ENCODE measurements at places on chromosomes 1 and 21.
A peak's percentile ranks its signal among the peaks of the same experiment; 100 is the strongest.

GRCh38 chr1:31593136-31593665 lies 16.9 kb downstream of the TINAGL1 start:
- no peak for DNase-seq

DNA sequence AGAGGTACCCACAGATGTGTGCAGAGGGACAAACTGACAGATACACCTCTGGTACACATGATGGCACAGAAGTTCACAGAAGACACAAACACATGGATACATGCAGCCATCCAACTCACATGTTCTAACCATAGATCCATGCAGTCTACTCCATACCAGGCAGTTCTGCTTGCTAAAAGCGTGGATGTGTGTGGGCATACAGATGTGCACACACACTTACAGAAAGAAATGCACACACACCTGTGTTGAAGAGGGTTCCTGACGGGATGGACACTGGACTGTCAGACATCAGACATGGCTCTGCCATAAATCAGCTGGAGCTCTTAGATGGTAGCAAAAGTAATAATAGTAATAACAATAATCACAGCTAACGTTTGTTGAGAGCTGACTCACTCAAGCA lies 6.8 kb downstream of the CD52 start:
- DNase-seq: no peak

GRCh38 chr1:54980528-54981241 lies at the start of gene TMEM61:
TMEM61 (plus strand) TSS chr1:54980628; CDS start chr1:54981066, 438 bp downstream.
- no peak for DNase-seq

DNA sequence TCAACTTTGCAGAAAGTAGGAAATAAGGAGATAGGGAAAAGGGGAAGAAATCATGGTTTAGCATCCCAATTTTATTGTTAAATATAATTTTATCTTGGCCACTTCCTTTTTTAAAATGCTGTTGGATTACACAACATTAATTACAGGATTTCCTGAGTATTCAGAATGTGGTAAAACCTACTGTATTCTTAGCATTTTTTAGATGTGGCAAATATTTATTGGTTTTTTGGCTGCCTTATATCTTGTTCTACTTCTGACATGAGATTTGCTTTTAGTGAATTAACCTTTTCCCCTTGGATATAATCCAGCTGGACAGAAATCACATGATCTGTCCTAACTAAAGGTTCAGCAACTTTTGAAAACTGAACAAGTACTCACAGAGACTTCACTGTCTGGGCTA lies 104.9 kb downstream of the PTGS2 start:
- no peak for DNase-seq

DNA sequence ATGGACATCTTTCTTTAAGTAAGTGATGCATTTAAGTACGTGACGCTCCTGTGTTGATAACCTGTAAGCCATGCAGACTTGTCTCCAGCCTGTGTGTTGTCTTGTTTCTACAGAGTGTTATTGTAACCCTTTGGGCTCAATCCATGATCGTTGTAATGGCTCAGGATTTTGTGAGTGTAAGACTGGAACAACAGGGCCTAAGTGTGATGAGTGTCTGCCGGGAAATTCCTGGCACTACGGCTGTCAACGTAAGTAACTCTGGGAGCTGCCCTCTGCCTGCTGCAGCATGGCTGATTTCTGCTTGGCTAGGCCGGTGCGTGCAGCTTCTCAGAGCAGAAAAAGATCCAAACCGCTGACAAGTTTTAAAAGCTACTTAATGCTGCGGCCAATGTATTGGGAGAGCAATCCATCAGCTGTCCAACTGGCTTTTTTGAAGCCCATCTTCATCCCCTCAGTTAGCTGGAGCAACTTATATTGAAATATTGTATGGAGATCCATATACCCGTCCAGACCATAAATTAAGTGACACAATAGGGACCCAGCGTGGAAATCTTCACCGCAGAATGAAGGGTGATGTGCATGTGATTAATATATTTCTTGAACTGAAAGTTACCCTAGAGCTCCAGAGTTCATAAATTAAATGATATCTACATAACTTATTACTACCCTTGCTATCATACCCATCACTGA lies 295.9 kb downstream of the NTNG1 start:
- no peak for DNase-seq

GRCh38 chr1:247332215-247332622 lies 552 bp upstream of the ZNF496 start:
- DNase-seq: peak; percentile 65

DNA sequence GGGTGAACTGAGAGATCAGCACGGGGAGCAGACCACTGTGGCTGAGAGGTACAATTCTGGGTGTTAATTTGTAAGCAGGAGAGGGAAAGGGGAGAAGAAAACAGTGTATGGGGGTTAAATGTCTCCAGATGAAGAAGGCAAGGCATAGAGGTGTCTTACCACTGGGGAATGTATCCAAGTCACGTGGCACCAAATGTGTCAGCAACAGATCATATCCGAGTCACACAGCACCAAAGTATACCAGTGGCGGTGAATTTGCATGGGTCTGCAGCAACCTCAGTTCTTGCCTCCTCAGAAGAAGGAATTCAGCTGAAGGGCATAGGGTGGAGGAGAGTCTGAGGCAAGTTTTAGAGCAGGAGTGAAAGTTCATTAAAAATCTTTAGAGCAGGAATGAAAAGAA lies 21.2 kb upstream of the SYCP1 start:
- no peak for DNase-seq

- DNase-seq: no peak
These were observed 97.8 kb upstream of the C8B start for GRCh38 chr1:57063406-57064125.

DNA sequence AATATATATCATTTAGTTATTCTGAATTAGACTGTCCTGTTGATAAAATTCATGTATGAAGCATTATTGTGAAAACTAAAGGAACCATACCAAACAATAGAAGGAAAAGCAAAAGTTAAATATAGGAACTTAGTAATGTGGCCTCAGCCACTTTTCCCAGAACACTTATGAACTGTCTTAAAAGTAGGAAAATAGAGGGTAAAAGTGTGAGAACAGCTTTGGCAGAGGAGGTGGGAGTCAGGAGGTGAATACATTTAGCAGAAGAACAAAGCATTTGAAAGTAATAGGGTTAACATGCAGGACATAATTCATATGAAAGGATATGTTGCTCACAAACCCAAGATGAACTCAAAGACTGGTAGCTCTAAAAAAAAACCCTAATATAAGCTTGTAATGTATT lies 121.9 kb downstream of the KCNT2 start:
- no peak for DNase-seq

DNA sequence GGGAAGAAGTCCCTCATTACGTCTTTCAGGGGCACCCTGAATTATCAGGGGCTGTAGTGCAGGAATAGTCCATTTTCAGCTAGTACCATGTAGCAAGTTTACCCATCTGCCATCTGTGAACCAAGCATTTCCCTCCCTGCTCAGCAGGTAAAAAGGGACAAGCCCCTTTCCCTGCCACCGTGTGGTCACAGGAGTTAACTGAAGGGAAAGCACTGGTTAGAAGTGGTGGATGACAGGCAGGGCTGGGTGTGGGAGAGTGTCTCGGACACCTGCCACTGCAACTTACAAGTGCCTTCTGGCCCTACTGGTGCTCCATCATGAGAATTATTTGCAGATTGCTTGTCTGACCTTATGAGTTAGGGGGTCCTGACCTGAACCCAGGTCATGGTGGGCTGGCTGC lies 32.0 kb upstream of the IGSF5 start:
- no peak for DNase-seq

GRCh38 chr1:86992861-86993260 lies 78.4 kb downstream of the HS2ST1 start:
- DNase-seq: no peak

- no peak for DNase-seq
These were observed 20.0 kb downstream of the SCYL3 start for GRCh38 chr1:169873582-169874199.

GRCh38 chr1:201739492-201740085 lies 89.4 kb upstream of the IPO9 start:
- peak; percentile 15 for DNase-seq

DNA sequence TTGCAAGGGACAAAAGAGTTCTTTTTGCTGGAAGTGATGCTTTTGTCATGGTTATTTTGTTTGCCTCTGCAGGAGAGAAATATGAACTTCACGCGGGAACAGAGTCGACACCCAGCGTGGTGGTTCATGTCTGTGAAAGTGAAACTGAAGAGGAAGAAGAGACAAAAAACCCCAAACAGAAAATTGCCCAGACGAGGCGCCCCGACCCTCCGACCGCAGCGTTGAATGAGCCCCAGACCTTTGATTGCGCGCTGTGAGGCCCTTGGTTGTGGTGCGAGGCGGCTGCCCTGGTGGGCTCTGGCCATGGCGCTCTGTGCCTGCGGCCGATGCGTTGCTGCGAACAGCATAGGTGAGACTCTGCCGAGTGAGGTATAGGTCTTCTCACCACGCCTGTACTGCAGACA lies 20.9 kb upstream of the NCMAP start:
- DNase-seq: peak; percentile 93

- DNase-seq: no peak
These were observed 228.8 kb downstream of the HHAT start for GRCh38 chr1:210557426-210558077.

DNA sequence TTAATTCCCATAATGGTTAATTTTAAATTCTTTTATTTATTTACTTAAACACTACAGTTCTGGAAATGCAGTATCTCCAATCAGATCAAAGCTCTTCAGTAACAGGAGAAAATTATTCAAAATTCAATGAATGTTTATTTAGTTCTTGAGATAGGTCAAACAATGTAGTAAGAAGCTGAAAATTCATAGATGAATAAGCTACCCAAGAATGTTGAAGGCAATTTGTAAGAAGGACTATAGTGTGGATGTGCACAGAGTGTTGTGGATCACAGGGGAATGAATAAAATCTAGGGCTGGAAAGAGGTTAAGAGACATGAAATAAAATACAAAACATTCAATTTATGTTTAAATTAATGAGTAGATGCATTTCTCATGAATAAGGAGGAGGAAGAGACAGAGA lies 72.0 kb downstream of the OLFM3 start:
- no peak for DNase-seq

GRCh38 chr1:151293093-151293492 lies 11.0 kb downstream of the ZNF687 start:
- DNase-seq: no peak

DNA sequence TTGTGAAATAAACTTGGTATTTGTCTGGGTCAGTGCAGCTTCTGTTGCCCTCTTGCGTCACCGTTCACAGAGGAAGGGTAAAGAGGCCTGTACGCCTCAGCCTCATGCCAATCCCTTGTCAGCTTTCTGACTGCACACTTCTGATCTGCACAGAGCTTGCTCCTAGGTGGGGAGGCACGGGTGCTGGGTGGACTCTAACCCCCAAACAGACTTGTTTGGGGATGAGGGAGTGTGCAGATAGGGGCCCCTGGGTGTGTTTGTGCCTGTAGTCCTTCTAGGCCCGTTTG lies 803 bp upstream of the B4GALT2 start:
- DNase-seq: no peak

- peak; percentile 62 for DNase-seq
These were observed 34.1 kb upstream of the BTG2 start for GRCh38 chr1:203271018-203271743.

DNA sequence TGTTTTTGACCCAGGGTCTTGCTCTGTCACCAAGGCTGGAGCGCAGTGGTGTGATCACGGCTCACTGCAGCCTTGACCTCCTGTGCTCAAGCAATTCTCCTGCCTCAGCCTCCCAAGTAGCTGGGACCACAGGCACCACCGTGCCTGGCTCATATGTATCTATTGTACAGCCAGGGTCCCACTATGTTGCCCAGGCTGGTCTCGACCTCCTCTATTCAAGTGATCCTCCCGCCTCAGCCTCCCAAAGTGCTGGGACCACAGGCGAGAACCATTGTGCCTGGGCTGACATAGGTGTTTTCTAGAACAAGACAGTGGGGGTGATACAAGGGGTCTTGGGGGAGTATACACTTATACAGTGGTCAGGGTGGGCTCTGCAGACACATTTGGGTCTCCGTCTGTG lies 17.5 kb downstream of the FTCD start:
- DNase-seq: no peak

- DNase-seq: no peak
These were observed 47.1 kb upstream of the OLIG2 start for GRCh38 chr21:32978331-32979270.

- no peak for DNase-seq
These were observed 586.3 kb downstream of the LRRIQ3 start for GRCh38 chr1:73611681-73612080.

DNA sequence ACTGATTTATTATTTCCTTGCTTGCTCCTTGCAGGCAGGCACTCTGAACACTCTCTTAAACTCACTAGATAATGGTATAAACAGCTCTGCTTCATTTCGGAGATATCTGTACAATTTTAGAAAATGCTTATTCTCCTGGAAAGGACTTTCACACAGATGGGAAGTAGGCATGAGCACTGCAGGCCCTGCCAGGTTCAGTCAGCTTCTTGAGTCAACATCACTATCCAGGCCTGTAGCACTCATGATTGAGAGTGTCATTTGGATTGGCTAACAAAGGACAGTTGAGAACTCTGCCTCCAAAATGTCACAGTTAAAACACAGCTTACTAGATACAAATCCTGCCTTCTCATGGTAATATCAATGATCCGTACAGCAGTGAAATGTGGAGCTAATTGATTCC lies 181.9 kb downstream of the CYYR1 start:
- DNase-seq: no peak

DNA sequence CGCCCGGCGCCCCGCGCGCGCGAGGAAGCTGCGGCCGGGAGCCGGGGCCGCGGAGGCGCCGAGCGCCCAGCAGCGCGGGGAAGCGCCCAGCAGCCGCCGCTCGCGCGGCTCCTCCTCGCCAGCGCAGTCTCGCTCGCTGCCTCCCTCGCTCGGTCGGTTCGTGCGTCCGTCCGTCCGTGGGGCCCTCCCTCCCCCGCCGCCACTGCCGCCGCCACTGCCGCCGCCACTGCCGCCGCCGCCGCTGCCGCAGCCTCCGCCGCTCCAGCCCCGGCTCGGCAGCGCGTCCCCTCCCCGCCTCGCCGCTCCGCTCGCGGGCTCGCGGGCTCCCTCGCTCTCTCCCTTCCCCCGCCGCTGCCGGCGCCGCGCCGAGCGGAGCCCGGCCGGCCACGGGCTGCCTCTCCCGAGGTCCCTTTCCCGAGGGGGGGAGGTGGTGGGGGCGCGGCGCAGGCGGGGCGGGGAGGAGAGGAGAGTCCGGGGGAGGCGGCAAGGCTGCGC lies at the start of gene KCND3:
TSS of gene KCND3 (minus strand) at position 138 of the 495 bp plus-strand sequence.
- DNase-seq: no peak

DNA sequence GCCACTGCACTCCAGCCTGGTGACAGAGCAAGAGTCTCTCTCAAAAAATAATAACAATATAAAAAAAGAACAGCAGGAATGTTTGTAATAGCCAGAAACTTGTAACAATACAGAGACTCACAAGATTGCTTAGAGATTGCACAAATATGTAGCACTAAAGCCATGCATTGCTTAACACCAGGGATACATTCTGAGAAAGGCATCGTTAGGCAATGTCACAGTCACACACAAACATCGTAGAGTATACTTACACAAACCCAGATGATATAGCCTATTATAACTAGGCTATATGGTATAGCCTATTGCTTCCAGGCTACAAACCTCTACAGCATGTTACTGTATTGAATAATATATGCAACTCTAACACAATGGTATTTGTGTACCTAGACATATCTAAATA lies 45.3 kb downstream of the GPATCH2 start:
- no peak for DNase-seq

- DNase-seq: no peak
These were observed 49.1 kb upstream of the ZBTB40 start for GRCh38 chr1:22402356-22403053.
